ENCODE measurements at places on chromosomes 2 and 18.

DNA sequence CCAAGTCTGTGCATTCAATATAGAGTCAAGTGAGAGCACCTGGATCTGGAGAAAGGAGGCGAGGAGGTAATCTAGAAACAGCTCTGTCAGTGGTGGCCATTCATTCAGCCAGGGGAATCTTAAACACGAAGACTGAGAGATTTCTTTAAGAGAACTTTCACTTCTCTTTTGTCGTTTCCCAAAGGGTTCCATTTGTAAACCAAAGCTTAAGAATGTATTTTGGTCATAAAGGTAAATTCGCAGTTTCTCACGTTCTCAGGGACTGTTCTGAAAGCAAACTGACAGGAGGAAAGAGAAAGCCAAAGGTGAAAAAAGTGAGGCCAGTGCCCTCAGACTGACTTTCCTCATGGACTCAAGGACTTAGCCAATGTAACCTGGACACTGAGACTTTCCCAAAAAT, 513.5 kb downstream of the CMPK2 start:
- DNase-seq = no peak

DNA sequence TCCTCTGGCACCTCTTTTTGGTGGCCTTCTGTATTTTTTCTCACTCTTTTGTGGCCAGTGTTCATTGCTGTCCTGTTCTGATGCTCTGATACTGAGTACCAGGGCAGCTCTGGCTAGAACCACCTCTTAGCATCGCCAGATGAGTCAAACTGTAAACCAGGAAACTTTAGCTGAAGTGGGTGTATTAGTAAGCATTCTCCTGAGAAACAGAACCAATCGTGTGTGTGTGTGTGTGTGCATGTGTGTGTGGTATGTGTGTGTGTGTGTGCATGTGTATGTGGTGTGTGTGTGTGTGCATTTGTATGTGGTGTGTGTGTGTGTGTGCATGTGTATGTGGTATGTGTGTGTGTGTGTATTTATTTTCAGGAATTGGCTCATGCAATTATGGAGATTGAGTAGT, 166.3 kb upstream of the SKOR2 start:
- peak; percentile 22 for DNase-seq

- no peak for DNase-seq
Observed at GRCh38 chr2:25127646-25128045, 40.7 kb downstream of the POMC start.

DNA sequence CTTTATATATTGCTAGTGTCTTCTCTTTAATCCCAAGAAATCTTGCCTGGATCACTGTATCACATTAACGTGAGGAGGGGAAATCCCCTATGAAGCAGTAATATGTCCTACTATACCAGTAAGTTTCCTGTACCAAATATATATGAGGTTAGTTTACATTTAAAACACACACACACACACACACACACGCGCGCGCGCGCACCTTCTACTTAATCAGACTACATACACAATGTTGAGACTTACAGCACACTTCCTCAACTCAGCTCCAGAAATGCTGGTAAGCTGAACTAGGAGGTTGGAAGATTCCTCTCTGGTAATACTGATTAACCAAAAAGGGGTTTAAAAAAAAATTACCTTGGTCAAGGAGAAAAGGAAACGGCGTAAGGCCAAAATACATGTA, 49.3 kb downstream of the USP34 start:
- no peak for DNase-seq

- DNase-seq = no peak
Observed at GRCh38 chr2:11292464-11293255, 51.8 kb downstream of the ROCK2 start.

DNA sequence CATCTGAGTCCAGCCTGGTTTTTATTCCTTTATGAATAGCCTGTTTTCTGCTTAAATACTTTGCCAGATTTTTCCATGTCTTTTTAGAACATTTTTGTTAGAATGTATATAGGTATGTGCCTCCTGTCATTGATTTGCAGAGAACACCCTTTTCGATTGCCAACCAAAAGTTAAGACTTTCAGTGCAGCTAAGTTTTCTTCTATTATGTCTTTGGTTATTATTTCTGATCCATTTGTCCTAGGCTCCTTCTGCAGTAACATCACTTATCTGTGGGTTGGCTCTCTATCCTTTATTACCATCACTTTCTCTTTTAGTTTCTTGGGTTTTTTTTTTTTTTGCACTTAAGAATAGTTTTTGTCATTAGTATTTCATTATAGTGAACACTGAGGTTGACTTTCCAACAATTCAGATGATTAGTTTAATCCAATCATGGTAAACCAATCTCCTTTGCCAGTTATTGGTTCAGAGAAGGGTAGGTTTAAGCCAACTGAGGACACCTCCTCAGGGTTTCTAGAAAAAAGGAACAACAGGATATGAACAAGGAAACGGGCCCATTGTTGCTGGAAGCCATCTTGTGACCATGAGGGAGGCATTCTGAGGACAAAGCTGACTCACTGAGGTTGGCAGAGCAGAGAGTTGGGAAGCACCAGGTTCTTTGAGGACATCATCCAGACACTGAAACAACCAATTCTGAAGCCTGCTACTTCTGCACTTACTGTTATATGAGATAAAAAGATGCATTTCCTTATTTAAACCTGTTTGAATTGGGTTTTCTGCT, 37.9 kb upstream of the GBX2 start:
- DNase-seq = no peak

DNA sequence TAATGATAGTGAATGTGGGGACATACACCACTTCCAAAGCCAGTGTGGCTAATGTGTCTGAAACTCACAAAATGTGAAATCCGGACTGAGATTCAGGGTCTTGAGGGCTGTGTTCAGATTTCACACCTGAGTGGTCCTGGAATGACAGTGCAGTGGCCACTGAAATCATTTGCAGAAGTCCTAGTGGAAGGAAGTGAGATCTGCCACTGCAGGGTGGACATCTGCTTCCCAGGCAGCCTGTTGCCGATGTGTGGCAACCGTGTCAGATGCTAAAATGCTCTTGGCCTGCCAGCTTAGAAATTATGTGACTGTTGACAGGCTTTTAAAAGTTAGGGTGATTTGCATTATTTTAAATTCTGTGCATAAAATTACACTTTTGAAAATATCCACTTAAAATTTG, 77.8 kb upstream of the TMEM200C start:
- DNase-seq = no peak

DNA sequence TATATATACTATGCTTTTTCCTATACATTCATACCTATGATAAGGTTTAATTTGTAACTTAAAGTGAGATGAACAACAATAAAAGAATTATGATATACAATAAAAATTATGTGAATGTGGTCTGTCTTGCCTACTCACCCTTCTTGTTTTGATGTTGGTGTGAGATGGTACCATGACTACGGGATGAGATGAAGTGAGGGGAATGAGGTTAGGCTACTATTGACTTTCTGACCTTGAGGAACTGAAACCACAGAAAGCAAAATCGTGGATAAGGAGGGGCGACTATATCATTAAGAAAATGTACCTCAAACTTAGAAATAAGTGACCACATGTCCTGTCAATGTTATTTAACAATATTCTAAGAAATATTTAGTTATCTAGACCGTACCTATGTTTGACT, 103.9 kb upstream of the PPP1CB start:
- no peak for DNase-seq

- no peak for DNase-seq
Observed at GRCh38 chr2:207110310-207110709, 55.4 kb downstream of the KLF7 start.

DNA sequence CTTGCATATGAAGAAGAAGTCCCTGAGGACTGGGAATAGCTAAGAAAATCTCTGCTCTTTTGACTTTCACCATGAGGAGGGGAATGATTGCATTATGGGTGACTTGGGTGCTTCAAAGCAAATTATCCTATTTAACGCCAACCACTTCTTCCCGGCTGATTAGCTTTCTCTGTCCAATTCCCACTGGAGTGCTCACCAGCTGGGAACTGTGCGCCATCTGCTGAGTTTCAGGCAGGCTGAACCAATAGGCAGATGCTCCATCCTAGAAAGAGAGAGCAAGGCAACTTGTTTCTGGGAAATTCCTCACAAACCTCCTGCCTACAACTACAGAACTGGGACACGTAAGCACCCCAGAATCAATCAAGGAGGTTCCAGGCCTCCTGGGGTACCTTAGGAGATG, 49.4 kb downstream of the POLE4 start:
- DNase-seq = no peak

- no peak for DNase-seq
Observed at GRCh38 chr18:8063733-8064132, 496.6 kb downstream of the PTPRM start.

DNA sequence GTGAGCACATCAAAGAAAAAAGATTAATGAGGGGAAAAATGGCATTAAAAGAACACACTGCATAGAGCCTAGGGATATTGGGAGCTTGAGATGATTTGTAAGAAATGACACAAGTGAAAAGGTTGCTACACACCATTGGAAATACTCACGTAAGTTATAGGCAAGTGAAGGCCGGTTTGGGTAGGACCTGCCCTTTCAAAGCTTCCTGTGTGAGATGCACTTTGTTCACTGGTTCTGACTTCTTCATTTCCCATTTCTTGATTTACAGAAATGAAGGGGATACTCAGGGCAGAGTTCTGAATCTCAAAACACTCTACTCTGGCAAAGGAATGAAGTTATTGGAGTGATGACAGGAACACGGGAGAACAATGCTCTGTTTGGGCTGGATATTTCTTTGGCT, at the start of gene IL18RAP:
Gene IL18RAP (plus strand): TSS at position 251 of the 400 bp plus-strand sequence. CDS start 118 bp downstream, at position 369.
- peak; percentile 43 for DNase-seq

GRCh38 chr18:45456090-45457021, 158.9 kb upstream of the SLC14A2 start:
- no peak for DNase-seq

GRCh38 chr2:128638341-128639119, 319.9 kb upstream of the HS6ST1 start:
- DNase-seq = no peak

GRCh38 chr18:3040881-3041280, 27.9 kb upstream of the LPIN2 start:
- DNase-seq = no peak

GRCh38 chr2:237920673-237921072, 46.1 kb upstream of the UBE2F start:
- no peak for DNase-seq

GRCh38 chr2:226742347-226742746, 57.3 kb downstream of the IRS1 start:
- no peak for DNase-seq

DNA sequence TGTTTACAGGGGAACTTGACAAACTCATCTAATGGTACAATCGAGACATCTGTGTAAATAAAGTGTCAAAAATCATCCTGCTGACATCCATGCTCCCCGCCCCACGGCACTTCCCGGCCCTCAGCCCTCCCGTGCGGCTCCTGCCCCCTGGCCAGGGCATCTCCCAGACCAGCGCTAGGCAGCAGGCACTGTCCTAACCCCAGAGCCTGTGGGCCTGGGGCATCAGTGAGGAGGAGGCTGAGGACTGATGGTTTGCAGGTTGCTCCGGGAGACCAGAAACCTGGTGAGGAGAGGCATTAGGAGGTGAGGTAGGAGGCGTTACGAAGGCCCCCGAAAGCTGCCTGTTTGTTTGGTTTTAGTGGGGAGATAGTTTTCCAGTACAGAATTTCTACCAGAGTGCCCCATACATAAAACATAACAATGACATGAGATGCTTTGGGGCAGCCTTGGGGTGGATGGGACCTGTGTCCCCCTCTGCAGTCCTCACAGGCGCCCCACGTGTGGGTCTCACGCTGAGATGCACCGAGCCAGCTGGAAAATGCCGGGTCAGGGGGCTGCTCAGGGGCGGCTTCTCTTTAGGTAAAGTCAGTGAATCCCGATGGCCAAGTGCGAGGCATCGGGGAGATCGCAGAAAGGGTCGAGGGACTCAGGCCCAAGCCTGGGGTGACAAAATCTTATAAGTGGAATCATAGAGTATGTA, 114.2 kb downstream of the RTP5 start:
- DNase-seq = no peak

DNA sequence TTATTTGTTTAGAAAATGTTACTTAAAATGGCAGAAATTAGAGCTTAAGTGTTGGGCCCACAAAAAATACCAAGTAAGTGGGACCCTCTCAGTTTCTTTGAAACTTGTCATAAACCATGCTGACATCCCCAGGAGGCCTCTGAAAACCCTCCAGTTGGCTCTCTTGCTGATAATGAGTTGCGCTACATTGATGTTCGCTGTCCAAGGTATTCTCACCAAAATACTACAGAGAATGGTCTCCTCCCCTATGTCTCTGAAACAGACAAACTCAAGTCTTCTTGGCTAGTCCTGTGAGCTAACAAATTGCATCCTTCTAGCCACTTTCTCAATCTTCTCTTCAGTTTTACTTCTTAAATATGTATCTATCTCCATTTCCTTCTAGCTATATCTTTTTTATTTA, 669.4 kb downstream of the IRS1 start:
- no peak for DNase-seq

- no peak for DNase-seq
Observed at GRCh38 chr2:133513893-133514292, 54.4 kb downstream of the NCKAP5 start.
